ENCODE measurements at places on chromosomes 7 and 10.

- DNase-seq = no peak
These were observed 8.5 kb downstream of the CPED1 start for GRCh38 chr7:120996988-120997345.

- DNase-seq = no peak
These were observed 745.0 kb downstream of the GRID1 start for GRCh38 chr10:85621562-85621961.

DNA sequence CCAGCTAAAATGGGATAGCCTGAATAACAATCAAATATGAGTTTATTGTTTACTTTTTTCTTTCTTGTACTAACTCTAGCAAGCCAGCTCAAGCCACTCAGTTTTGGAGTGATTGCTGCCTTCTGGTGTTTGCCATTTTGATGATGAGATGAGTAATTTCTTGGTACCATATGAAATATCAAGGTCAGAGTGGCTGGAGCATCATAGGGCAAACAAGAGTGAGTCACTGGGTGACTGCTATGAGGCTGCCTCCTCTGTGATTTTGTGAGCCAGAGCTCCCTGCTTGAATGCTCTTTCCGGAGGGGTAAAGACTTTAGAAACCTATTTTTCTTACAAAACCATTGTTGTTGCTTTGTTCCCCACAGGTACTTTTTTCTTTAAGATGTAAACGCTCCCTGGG, 295.6 kb downstream of the PRKG1 start:
- DNase-seq = peak; percentile 11

DNA sequence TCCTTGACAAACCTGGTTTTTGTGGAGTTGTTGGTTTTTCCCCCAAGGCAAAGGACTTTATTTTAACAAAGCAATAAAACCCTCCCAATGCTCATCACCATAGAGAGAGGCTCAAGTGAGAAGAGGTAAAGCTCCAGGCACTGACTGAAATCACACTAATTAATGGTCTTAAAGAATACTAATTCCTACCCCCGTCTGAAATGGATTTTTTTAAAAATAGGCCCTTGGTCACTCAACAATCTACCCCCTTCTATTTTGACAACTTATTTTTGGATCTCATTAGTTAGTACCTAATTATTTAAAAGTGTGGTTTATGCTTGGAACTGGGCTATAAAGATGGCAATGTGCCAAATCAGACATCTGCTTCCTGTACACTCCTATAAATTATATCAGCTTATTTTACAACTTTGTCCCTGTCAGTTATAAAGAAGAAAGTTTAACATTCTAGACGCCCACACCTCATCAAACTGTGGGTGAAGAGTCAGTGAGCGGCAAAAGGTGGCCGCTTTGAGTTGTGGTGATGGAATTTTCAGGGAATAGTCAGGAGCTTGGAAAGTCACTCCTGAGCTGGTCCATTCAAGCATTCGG, 10.6 kb downstream of the GLI3 start:
- no peak for DNase-seq

GRCh38 chr7:30799976-30800661, 28.9 kb downstream of the MINDY4 start:
- no peak for DNase-seq

GRCh38 chr7:112427984-112428383, 22.3 kb upstream of the IFRD1 start:
- DNase-seq = no peak

DNA sequence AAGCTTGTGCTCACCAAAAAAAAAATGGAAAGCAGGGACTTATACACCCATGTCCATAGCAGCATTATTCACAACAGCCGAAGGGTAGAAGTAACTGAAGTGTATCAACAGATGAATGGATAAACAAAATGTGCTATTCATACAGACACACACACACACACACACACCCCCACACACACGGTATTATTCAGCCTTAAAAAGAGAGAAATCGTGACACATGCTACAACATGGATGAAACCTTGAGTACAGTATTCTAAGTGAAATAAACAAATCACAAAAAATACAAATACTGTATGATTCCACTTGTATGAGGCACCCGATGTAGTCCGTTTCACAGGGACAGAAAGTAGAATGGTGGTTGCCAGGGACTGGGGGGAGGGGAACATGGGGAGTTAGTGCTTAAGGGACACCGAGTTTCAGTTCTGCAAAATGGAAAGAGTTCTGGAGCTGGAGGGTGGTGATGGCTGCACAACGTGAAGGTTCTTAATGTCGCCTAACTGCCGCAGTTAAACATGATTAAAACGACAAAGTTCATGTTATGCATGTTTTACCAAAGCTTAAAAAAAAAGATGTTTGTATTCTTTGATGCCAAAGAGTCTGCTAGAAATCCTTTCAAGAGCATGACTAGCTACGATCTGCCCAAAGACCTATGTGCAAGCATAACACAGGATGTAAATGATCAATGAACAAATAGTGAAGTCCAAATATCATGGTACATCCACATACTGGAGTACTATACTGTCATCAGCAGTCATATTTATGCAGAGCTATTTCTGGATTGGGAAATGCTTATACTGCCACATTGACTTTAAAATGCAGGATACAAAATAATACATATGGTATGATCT, 7.2 kb downstream of the TNS3 start:
- no peak for DNase-seq
